ENCODE measurements at places on chromosomes 16 and 17. TPM values are rescaled to one million over a fixed set of nuclear protein-coding genes. Genes with fewer than 3 reads are reported as not detected.
A peak's percentile ranks its signal among the peaks of the same experiment; 100 is the strongest.

Gene CCDC144A
- 1.3 TPM for total RNA-seq

Gene FUS
- 32.1 TPM for total RNA-seq

Gene CD300E
- not detected for total RNA-seq

GRCh38 chr17:44214896-44215295 lies 4.6 kb downstream of the UBTF start:
- DNase-seq, result no peak

DNA sequence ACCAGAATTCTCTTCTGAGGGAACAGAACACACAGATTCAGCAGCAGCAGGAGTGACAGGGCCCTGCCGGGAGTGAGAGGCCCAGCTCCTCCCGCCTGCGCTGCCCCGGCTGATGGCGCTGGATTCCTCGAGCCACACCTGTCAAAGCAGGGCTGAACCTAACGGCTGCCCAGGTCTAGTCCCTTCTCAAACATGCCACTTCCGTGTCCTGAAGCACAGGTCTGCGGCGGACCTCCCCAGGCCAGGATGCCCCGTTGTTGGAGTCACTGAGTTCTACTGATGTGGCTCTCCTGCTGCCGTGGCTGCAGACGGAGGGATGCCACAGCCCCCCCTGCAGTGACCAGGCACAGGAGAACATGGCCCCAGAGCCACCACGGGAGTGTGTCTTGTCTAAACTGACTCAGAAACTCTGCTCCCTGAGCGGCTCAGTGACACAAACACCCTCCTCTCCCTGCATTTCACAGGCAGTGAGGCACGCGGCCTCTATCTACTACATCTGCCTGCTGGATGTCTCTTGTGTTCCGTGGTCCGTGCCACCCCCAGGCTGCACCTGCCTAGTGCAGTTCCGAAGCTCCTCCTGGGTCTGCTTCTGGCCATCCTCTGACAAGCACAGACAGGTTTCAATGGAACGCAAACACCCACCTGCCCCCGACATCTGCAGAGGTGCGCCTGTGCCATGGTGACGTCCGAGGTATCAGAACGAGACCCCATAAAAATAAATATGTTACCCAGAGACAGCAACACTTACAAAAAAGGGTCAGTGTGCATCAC lies 44.7 kb upstream of the DNAH17 start:
- DNase-seq, result no peak

DNA sequence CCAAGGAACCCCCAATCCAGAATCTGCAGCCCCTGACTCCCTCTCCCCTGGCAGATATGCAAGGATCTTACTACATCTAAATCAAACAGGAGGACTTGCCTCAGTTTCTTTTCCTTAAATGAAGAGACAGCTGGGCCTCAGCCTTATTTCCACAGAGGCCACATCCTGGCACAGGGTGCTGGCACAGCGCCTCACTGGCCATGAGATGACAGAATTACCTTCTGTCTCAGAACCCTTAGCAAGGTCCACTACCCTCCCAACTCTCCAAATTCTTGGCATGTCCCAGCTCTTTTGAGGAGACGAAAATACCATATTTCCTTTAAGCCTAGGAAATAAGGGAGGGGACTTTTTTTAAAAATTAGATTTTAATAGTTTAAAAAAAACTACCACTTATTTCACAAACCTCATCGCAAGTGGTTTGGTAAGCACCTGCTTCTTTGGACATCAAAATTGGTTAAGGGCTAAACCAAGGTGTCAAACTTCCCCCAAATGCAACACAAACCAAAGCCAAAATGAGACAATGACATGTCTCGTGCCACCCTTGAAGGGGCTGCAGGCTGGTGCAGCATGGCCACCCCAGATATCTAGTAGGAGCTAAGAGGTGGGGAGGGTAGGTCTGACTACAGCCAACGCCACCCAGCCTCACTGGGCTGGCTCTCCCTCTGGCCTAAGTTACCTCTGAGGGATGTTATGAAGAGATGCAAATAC lies 25.3 kb downstream of the FAM117A start:
- DNase-seq, result no peak

Gene SLX1A
- total RNA-seq, result 67.8 TPM

DNA sequence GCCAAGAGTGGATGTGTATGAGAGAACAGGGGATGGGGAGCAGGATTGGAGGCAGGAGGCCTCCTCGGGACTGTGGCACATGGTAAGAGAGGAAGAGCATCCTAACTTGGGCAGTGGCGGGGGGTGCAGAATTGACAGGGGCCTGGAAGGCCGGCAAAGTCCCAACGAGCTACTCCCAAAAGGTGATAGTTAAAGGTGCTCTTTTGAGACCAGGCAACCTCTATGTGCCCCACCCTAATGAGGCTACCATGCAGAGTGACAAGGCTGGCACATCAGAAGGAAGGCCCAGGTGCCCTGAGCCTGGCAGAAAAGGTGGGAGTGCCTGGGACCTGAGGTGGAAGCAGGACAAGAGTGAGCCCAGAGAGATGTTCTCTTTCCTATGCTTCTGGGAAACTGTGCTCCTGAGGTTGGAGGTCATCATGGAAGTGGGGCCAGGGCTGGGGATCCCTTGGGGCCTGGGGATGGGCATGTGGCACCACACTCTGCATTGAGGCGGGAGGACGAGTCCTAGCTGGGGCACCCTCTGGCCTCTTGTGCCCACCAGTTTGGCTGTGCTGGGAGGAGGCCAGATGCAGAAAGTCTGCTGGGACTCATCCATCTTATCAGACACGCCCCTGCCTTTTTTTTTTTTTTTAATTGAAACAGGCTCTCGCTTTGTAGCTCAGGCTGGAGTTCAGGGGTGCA lies 5.9 kb downstream of the RAB11FIP4 start:
- no peak for DNase-seq

GRCh38 chr17:40926341-40926740 lies 11.1 kb downstream of the KRT23 start:
- no peak for DNase-seq

DNA sequence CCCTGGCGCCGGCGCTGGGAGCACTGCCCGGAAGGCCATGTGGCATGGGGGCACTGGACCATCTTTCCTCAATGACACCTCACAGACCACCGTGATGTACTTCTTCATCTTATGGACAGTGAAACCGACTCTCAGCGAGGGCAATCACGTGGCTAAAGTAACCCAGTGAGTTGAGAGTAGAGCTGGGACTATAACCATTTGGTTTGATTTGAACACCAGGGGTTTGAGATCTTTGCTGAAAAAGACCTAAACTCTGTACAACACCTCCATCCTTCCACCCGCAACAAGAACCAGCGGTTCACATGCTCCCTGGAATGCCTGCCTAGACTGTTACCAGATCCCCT lies 3.3 kb downstream of the ITGA2B start:
- DNase-seq, result no peak

Gene SCGB1C2
- not detected for total RNA-seq

DNA sequence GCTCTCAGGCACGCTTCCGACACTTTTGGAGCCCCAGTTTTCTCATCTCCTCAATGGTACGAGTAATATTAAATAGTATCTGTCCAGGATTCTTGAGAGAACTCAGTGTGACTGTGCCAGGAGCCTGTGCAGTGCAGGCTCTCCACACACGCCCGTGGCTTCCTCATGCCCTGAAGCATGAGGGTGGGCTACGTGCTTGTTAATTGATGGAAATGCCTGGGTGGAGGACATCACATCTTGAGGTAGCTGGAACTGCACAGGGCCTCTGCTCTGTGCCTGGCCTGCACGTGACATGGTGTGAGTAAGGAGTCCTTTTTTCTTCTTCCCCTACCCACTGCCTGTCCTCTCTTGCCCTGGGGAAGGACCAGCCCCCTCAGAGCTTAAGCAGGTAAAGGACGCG lies 43.1 kb upstream of the LHX1 start:
- DNase-seq, result no peak

GRCh38 chr17:39080421-39081078 lies 70.9 kb downstream of the PLXDC1 start:
- peak; percentile 33 for DNase-seq

Gene IRX5
- total RNA-seq, result 7.6 TPM

DNA sequence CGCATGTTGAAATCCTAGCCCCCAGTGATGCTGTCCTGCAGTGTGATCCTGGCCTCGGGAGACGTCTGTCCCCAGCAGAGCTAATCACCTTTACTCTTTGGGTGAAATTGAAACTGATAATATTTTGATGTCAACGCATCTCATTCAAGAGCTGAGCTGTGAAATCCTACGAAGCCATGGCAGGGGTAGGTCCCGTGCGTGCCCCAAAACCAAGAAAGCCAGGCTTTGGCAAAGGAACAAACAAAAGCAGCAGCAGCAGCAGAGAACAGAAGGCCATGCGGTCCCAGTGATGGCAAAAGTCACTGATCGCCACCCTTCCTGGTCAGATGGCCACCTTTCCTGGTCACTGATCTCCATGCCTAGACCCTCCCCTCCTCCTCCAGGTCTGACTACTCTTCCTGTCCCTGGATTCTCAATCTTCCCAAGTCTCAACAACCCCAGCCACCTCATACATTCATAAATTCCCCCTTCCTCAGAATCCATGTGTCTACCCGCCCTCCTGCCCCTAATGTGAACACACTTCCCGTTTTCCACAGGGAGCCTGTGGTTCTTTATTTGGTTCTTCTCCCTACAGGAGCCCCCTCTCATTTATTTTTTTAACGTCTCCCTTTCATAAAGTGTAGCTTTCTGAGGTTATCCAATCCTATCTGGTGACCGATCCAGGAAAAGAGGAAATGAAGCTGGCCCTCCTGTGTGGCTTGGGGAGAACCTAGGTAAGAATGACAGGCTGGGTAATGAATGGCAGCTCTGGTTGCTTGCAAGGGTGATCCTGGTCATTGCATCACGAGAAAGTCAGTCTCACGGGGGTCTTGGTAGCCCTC lies 50.3 kb downstream of the CPPED1 start:
- DNase-seq, result no peak

DNA sequence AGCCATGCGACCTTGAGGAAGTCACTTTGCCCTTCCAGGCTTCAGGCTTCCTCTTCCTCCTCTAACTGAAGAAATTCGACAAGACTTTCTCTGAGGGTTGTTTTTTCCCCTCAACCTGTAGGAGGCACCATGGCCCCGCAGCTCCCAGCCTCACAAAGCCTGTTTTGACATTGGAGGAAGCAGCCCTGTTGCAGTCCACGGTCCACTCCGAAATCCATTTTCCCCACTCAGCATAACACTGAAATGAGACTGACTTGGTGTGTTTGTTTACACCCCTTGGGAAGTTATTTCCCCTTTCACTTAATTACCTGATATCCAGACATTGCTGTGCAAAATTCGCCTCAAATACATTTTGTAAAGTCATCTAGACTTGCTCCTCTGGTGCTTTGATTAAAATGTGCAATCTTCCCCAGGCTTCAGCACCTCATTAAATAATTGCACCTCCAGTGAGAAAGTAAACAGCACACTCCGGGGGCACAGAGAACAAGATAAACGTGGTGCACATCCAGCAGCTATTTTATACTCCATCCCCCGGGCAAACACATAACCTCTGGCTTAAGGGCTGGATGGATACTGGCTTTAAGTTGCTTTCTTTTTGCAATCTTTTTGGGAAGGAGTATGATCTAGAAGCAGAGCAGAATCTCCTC lies 41.4 kb upstream of the PIRT start:
- no peak for DNase-seq

- no peak for DNase-seq
Observed at GRCh38 chr17:31294231-31294630, 2.8 kb downstream of the OMG start.

DNA sequence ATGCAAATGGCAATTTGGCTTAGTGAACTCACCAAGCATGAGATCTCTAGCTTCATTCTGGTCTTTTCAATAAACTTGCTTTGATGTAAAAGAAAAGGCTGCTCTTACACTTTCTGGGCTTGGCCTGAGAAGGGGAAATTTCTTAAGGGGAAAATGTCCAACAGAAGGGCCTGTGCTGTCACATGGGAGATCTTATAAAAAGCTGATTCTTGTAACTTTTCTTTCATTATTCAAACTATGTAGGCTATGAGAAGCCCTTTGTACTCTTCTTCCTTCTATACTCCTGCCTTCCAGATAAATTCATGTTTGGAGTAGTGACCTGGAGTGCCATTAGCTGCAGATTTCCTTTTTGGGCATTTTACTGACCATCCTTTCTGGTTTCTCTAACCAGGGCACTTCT lies 16.9 kb downstream of the LIMD2 start:
- no peak for DNase-seq

- DNase-seq, result no peak
Observed at GRCh38 chr16:51045186-51045585, 105.9 kb downstream of the SALL1 start.

Gene TP53TG3B
- 3.4 TPM for total RNA-seq

Gene NOXO1
- not detected for total RNA-seq

DNA sequence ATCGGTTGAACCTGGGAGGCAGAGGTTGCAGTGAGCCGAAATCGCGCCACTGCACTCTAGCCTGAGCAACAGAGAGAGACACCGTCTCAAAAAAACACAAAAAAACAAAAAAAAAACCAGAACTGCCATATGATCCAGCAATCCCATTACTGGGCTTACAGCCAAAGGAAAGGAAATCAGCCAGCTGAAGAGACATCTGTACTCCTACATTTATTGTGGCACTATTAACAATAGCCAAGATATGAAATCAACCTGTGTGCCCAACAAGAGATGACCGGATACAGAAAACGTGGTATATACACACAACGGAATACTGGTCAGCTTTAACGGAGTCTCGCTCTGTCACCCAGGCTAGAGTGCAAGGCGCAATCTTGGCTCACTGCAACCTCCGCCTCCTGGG lies 14.6 kb downstream of the FANCA start:
- no peak for DNase-seq

GRCh38 chr17:40415390-40415789 lies 2.3 kb downstream of the TOP2A start:
- DNase-seq, result no peak

- peak; percentile 51 for DNase-seq
Observed at GRCh38 chr17:12599186-12599920, 66.3 kb upstream of the MYOCD start.

DNA sequence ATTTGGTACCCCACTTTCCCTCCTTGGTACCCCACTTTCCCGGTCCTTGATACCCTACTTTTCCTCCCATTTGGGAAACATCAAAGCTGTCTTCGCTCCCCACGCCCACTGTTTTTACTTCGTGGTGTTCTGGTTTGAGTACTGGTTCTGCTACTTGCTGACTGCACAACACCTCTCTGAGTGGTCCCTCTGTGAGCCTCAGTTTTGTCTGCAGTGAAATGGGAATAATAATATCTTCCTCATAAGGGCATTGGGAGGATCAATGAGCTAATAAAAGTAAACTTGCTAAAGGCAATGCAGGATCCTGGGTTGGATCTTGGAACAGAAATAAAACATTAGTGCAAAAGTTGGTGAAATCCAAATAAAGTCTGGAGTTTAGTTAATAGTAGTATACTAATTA lies 70.0 kb upstream of the CLEC18A start:
- DNase-seq, result no peak

- DNase-seq, result no peak
Observed at GRCh38 chr16:52280086-52280485, 266.9 kb downstream of the TOX3 start.

GRCh38 chr16:52095471-52095870 lies 451.5 kb downstream of the TOX3 start:
- no peak for DNase-seq

Gene CEP20
- total RNA-seq, result 122 TPM

GRCh38 chr17:33142705-33143299 lies 150.3 kb downstream of the ASIC2 start:
- peak; percentile 47 for DNase-seq

GRCh38 chr17:6444571-6445335 lies 498 bp downstream of the PIMREG start:
- no peak for DNase-seq
